ENCODE measurements at places on chromosomes 5 and 9. TPM values are rescaled to one million over a fixed set of nuclear protein-coding genes. Genes with fewer than 3 reads are reported as not detected.

DNA sequence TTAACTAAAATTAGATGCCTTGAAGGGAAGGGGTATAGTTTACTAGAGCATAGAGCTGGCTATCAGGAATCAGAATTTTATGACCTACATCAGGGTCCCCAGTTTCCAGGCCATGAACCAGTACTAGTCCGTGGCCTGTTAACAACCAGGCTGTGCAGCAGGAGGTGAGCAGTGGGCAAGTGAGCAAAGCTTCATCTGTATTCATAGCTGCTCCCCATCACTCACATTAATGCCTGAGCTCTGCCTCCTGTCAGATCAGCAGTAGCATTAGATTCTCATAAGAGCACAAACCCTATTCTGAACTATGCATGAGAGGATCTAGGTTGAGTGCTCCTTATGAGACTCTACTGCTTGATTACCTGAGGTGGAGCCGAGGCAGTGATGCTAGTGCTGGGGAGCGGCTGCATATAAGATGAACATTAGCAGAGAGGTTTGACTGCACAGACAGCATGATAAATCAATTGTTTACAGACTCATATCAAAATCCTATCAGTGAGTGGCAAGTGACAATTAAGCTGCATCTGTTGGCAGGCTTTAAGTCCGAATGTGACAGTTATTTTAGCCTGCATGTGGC lies 44.6 kb downstream of the TAF11L14 start:
- no peaks in the 10 kb centered on the region for H3K27me3 ChIP-seq
- no peak overlapping the region for H3K27ac ChIP-seq
- DNase-seq = no peak
- no peaks in the 10 kb centered on the region for H3K36me3 ChIP-seq
- H3K4me3 ChIP-seq = no peak overlapping the region
- H3K4me1 ChIP-seq = no peaks in the 10 kb centered on the region

CRHBP gene
- total RNA-seq = not detected

- no peaks in the 10 kb centered on the region for H3K4me1 ChIP-seq
- no peaks in the 10 kb centered on the region for H3K27me3 ChIP-seq
- H3K4me3 ChIP-seq = no peak overlapping the region
- no peak overlapping the region for H3K27ac ChIP-seq
- peaks cover 6% of the 10 kb centered on the region for H3K36me3 ChIP-seq
These were observed 81.9 kb upstream of the TLR4 start for GRCh38 chr9:117622347-117622746.

LRRC26 gene
- not detected for total RNA-seq

CCL27 gene
- total RNA-seq = not detected

G3BP1 gene
- 290 TPM for total RNA-seq

DNA sequence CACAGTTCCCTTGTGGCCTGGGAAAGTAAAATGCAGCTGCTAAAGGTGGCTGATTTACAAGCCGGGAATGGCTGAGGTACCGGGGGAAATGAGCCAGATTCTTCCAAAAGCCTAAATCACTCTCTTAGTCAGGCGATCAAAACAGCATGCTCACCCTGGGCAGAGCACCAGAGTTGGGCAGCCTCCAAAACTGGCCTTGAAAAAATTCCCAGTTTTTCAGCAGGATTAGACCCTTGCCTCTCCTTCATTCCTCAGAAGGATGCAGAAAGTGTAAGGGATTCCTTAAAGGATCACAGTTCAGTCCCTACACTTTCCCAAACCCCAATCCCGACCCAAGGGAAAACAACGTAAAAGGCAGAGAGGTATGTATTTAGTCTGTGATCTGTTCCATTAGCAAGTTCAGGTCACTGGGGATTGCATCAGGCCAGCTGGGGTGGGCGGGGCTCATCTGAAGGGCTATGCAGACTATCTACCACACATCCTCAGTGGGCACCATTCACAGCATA lies 16.9 kb downstream of the TMEM174 start:
- peaks cover 20% of the 10 kb centered on the region for H3K27me3 ChIP-seq
- DNase-seq = no peak
- no peak overlapping the region for H3K4me3 ChIP-seq
- H3K36me3 ChIP-seq = no peaks in the 10 kb centered on the region
- no peaks in the 10 kb centered on the region for H3K4me1 ChIP-seq

GRCh38 chr9:125894566-125894965 lies 147.4 kb downstream of the PBX3 start:
- no peak overlapping the region for H3K27ac ChIP-seq
- no peaks in the 10 kb centered on the region for H3K36me3 ChIP-seq

DNA sequence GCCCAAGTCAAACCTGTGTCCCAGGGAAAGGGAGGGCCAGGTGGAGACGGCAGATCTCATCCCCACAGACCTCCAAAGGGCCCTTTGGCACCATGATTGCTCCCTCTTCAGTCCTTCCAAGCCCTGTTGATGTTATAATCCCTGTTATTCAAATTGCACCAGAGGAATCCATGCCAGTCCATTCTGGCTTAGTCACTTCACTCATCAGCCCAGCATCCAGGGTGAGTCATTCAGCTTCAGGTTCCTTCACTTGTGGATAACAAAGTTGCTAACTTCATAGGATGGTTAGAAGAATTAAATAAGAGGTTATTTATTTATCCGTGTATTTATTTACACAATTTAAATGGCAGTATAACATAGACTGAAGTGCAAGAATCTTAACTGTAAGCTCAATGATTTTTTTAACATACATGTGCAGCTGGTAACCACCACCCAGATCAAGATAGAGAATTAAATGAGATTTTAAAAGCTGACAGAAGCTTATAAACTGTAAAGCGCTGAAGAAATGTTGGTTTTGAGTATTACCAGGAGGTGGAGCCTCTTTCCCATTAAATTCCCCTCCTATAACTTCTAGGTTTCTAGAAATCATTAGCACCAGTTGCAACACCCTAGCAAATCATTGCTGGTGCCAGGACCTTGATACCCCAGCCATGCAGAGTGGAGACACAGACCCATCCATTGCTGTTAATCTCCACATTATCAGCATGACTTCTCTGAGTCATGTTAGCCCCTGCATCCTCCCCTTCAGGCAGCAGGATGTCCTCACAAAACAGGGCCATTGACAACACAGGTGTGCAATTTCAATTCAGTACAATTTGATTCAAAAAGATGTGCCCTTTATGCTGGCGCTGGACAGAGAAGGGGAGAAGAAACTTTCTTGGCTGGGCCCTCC lies 77.4 kb downstream of the SEC61B start:
- peaks cover 9% of the 10 kb centered on the region for H3K27me3 ChIP-seq
- H3K4me3 ChIP-seq = no peak overlapping the region
- peaks cover 4% of the 10 kb centered on the region for H3K4me1 ChIP-seq
- no peak for DNase-seq
- H3K36me3 ChIP-seq = no peaks in the 10 kb centered on the region

- no peak for DNase-seq
- peaks cover 18% of the 10 kb centered on the region for H3K36me3 ChIP-seq
- H3K27me3 ChIP-seq = no peaks in the 10 kb centered on the region
- H3K27ac ChIP-seq = no peak overlapping the region
- H3K4me3 ChIP-seq = no peak overlapping the region
- peaks cover 5% of the 10 kb centered on the region for H3K4me1 ChIP-seq
These were observed 20.4 kb downstream of the XRCC4 start for GRCh38 chr5:83097689-83098231.

- DNase-seq = no peak
- H3K4me3 ChIP-seq = no peak overlapping the region
- H3K27ac ChIP-seq = no peak overlapping the region
- H3K27me3 ChIP-seq = peaks cover 15% of the 10 kb centered on the region
These were observed 20.6 kb downstream of the LIX1 start for GRCh38 chr5:97121848-97122247.

- H3K27ac ChIP-seq = no peak overlapping the region
- no peak overlapping the region for H3K4me3 ChIP-seq
- no peaks in the 10 kb centered on the region for H3K4me1 ChIP-seq
- no peaks in the 10 kb centered on the region for H3K36me3 ChIP-seq
- no peaks in the 10 kb centered on the region for H3K27me3 ChIP-seq
These were observed 237.2 kb downstream of the ARL15 start for GRCh38 chr5:54073131-54073530.

- no peak for DNase-seq
- no peak overlapping the region for H3K4me3 ChIP-seq
- no peak overlapping the region for H3K27ac ChIP-seq
These were observed 843.7 kb downstream of the EFNA5 start for GRCh38 chr5:106827061-106827460.

SMIM33 gene
- total RNA-seq = not detected

CAMSAP1 gene
- total RNA-seq = 23.4 TPM

PLPP1 gene
- 6.8 TPM for total RNA-seq

GRCh38 chr9:102035929-102036328 lies 297.5 kb upstream of the GRIN3A start:
- DNase-seq = no peak
- H3K4me1 ChIP-seq = no peaks in the 10 kb centered on the region
- H3K36me3 ChIP-seq = no peaks in the 10 kb centered on the region
- no peaks in the 10 kb centered on the region for H3K27me3 ChIP-seq
- no peak overlapping the region for H3K27ac ChIP-seq

DNA sequence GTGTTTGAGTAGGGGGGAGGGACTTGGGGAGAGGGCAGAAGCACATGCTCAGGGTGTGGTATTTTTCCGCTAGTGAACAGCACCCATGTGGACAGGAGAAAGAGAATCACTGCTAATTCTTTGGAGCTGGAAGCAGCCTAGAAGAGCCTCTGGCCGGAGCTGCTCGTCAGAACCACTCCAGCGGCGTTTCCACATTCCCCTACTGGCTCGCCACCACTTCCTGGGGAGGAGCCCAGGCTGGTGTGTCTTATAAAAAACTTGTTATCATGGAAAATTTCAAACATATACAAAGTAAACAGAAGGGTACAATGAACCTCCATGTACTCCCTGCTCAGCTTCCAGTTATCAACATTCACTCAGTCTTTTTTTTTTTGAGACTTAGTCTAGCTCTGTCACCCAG lies 26.7 kb downstream of the LHX2 start:
- no peaks in the 10 kb centered on the region for H3K36me3 ChIP-seq
- H3K27me3 ChIP-seq = peaks cover 47% of the 10 kb centered on the region
- DNase-seq = no peak
- no peak overlapping the region for H3K4me3 ChIP-seq

PCDHGA1 gene
- 0.07 TPM for total RNA-seq

ESM1 gene
- 0.73 TPM for total RNA-seq

ZBTB34 gene
- 11.9 TPM for total RNA-seq

RXRA gene
- 3.8 TPM for total RNA-seq

BAAT gene
- total RNA-seq = not detected

CDHR2 gene
- total RNA-seq = 0.33 TPM

DNA sequence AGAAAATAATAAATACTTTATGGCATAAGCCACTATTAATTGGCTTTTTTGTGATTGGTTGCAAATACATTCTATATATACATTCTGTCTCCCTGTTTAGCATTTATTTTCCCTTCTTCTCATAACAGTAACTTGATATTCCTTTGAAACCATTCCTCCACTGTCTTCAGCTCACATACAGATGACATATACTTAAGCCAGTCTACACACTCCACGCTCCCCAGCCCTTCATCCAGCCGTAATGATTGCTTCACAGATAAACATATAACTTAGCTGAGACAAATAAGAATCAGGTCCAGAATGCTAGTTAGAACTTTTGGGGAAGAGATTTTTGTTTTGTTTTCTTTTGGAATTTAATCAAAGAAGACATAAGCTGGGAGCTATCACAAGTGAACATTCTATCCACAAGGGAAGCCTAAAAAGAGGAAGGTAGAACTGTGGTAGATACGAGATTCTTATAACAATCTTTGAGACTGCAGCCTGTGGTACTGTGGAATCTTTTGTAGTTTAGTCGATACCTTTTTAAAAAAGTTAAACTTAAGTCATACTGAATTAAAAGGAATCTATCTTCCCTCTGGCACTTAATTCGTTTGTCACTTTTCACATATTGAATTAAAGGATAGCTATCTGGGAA lies 365.1 kb upstream of the PRR16 start:
- H3K4me3 ChIP-seq = no peak overlapping the region
- H3K27me3 ChIP-seq = no peaks in the 10 kb centered on the region
- no peaks in the 10 kb centered on the region for H3K4me1 ChIP-seq
- no peak for DNase-seq

TAF11L5 gene
- not detected for total RNA-seq

CREBRF gene
- total RNA-seq = 16.5 TPM

- peak overlapping the region; percentile 85 for H3K27ac ChIP-seq
- no peaks in the 10 kb centered on the region for H3K36me3 ChIP-seq
- H3K27me3 ChIP-seq = no peaks in the 10 kb centered on the region
- H3K4me1 ChIP-seq = peaks cover 55% of the 10 kb centered on the region
- no peak for DNase-seq
These were observed 1.8 kb downstream of the RALGDS start for GRCh38 chr9:133119103-133119845.

GRCh38 chr9:116757030-116757429 lies 69.9 kb downstream of the TRIM32 start:
- no peaks in the 10 kb centered on the region for H3K4me1 ChIP-seq
- H3K27ac ChIP-seq = no peak overlapping the region
- no peak for DNase-seq
- H3K4me3 ChIP-seq = no peak overlapping the region
- H3K36me3 ChIP-seq = no peaks in the 10 kb centered on the region

DNA sequence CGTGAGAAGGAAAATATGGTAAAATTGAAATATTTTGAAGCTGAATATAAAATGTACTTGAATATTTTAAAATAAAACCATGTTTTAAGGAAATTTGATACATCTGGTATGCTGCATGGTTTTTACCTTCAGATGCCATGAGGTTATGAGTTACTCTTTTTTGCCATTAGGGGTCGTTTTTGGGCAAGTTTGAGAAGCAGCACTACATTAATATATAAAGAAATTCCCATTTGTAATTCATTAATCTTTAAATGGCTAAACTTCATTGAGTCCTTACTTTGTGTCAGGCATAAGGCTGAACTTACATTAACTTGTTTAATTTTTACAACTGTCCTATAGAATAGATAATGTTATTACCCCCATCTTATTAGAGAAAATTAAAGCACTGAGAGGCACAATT lies 152.3 kb downstream of the KDM4C start:
- H3K4me3 ChIP-seq = no peak overlapping the region
- peaks cover 6% of the 10 kb centered on the region for H3K4me1 ChIP-seq
- no peaks in the 10 kb centered on the region for H3K27me3 ChIP-seq
- DNase-seq = no peak
- no peak overlapping the region for H3K27ac ChIP-seq

- H3K4me3 ChIP-seq = no peak overlapping the region
- H3K36me3 ChIP-seq = no peaks in the 10 kb centered on the region
- no peak for DNase-seq
- H3K27ac ChIP-seq = no peak overlapping the region
- no peaks in the 10 kb centered on the region for H3K27me3 ChIP-seq
These were observed 21.8 kb downstream of the PCDHAC2 start for GRCh38 chr5:140988100-140988499.

- peaks cover 18% of the 10 kb centered on the region for H3K27me3 ChIP-seq
- peak overlapping the region; percentile 54 for H3K4me3 ChIP-seq
- no peak for DNase-seq
- no peaks in the 10 kb centered on the region for H3K36me3 ChIP-seq
- no peak overlapping the region for H3K27ac ChIP-seq
These were observed 1.7 kb downstream of the AHRR start for GRCh38 chr5:322942-323879.

- no peaks in the 10 kb centered on the region for H3K4me1 ChIP-seq
- no peak overlapping the region for H3K4me3 ChIP-seq
- no peak for DNase-seq
- no peak overlapping the region for H3K27ac ChIP-seq
These were observed 56.9 kb downstream of the PDE6A start for GRCh38 chr5:149887622-149888183.

GRCh38 chr5:9067154-9067553 lies 478.7 kb downstream of the SEMA5A start:
- no peak for DNase-seq
- H3K27ac ChIP-seq = no peak overlapping the region
- H3K36me3 ChIP-seq = peaks cover 6% of the 10 kb centered on the region

All from natural killer cell treated with Interleukin-12 subunit alpha and Interleukin-12 subunit beta and Interleukin-15 and Interleukin-18, amount 100 ng/mL, for 72 hours (primary cell).